ENCODE measurements at places on chromosomes 6 and 20. TPM values are rescaled to one million over a fixed set of nuclear protein-coding genes. Genes with fewer than 3 reads are reported as not detected.

DNA sequence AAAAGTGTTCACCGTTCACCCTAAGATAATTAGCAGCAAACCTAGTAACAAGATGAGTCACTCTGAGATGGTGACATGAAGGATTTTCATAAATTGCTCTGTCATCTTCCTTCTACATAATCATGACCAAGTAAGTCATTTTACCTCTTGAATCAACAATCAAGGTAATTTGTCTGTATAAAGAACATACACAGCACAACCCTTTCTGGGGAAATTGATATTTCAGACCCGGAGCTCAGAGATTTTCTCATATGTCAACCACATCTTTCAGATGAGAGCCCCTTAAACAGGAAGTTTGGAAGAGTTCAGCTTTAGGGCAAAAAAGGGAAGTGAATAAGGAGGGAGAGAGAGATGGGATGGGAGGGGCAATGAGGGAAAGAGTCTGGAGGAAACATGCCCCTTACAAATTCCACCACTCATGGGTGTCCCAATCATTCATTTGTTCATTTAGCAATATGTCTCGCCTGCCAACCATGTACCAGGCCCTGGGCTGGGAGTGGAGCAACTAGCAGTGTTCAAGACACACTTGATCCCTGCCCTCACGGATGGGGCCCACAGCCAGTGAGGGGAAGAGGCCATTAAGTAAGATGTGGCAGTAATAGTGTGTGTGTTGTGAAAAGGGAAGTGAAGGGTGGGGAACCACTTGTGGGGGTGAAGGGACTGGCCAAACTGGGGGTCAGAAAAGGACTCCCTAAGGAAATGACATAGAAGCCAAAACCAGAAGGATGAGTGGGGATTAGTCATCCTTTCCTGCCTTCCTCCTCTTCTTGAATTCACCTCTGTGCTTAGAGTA is 190.9 kb downstream of the MAFB start:
- DNase-seq, result no peak

GRCh38 chr20:24727795-24728194 is 221.3 kb upstream of the CST7 start:
- no peak for DNase-seq

- no peak for DNase-seq
Measured at GRCh38 chr20:53020834-53021233, 48.7 kb downstream of the TSHZ2 start.

- DNase-seq, result no peak
Measured at GRCh38 chr6:21831521-21832291, 238.2 kb downstream of the SOX4 start.

DNA sequence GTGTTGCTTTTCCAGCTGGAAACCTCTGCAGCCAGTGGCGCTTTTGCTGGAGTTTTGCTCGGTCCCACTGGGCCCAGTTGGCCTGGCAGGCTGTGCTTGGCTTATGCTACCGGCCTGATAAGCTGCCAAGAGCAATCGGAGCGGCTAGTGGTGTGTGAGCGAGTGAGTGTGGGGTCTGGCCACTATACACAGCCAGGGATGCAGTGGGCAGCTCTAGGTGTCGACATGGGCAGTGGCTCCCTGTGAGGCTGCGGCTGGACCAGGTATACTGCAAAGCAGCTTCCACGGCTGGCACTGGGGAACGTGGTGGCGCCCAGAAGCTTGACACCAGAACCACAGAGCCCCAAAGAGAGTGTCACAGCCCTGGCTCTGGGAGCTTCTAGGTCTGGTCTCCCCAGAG is 996.5 kb downstream of the GRIK2 start:
- DNase-seq, result no peak

DNA sequence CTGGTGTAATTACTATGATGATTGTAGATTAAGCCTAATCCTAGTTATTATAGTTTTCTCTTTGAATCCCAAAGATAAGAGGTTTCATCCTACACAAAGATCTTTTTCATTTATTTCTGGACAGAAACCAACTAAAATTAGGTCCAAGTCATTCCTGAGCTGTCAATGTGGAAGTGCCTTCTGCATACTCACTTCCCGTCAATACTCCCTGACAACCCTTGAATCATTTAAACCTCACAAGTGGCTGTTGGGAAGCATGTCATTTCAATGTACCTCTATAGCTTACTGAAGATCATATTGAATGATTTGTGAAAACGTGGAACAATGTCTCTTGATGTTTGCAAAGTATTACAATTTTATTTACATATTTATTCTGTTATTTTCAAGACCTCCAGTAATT is 274.1 kb downstream of the HACE1 start:
- DNase-seq, result no peak

GRCh38 chr20:37413023-37413334 is 67.0 kb downstream of the SRC start:
- DNase-seq, result no peak

DNA sequence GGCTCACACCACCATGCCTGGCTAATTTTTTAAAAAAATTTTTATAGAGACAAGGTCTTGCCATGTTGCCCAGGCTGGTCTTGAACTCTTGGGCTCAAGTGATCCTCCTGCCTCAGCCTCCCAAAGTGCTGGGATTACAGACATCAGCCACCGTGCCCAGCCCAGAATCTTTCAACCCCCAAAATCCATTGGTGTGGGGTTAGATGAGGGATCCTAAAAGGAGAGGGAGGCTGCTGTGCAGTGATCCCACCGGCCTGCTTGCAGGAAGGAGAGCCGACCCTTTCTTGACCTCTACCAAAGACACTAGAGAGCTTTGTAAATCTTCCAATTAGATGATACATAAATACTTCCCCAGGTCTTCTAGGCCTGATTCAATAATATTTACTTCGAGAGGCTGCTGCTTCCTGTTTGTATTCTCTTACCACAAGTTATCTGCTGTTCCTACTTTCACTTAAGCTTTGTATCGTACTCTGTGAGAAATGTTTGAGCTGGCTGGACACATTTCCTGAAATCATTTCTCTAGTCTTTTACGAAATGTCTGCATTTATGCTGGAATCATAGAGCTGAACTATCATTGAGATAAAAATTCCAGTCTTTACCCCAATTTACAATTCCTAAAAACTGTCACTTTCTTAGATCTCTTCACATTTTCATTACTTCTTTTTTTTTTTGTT is 49.3 kb upstream of the IER3 start:
- no peak for DNase-seq

DNA sequence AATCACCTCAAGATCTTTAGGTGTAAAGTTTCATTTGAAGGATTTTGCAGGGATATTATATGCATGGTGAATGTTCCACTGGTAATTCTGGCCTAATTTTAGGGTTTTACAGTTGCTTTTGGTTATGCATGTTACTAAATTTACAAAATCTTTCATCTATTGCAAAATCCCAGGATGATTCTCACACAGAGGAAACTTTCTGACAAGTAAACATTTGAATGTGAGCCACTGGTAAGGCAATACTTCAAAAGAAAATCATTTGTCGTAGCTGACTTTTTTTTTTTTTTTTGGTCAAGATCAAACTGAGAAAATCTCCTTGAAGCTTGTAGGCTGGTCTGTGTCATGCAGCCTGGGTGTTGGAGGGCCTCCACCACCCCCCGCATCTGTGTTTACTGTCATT is 141.9 kb upstream of the EXOC2 start:
- DNase-seq, result no peak

DNA sequence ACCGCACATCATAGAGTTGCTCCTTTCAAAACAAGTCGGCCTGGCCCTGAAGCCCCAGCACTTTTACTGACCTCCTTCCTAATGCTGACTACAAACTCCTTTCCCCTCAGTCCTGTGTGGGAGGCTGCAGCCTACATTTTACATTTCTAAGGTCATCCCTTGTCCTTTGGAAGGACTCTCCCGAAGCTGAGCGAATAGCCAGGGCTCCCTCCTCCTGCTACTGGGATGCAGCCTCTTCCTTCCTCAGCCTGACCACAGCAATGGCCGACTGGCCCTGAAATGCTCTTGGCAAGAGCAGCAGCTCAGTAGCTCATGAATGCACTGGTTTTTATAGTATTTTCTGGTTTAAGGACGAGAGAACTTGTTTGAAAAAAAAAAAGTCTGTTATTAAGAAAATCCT is 679 bp downstream of the ADGRF5 start:
- DNase-seq, result no peak

- DNase-seq, result no peak
Measured at GRCh38 chr20:36303020-36303595, 3.0 kb upstream of the DLGAP4 start.

SLC26A8 gene
- total RNA-seq, result not detected

UNC93A gene
- total RNA-seq, result not detected

GHRH gene
- total RNA-seq, result not detected

SLC44A4 gene
- not detected for total RNA-seq

MCHR2 gene
- not detected for total RNA-seq

SLC24A3 gene
- not detected for total RNA-seq

AAR2 gene
- total RNA-seq, result 26.9 TPM

Data from CD8-positive, alpha-beta T cell (primary cell).